ENCODE measurements at places on chromosomes 1 and 21.

DNA sequence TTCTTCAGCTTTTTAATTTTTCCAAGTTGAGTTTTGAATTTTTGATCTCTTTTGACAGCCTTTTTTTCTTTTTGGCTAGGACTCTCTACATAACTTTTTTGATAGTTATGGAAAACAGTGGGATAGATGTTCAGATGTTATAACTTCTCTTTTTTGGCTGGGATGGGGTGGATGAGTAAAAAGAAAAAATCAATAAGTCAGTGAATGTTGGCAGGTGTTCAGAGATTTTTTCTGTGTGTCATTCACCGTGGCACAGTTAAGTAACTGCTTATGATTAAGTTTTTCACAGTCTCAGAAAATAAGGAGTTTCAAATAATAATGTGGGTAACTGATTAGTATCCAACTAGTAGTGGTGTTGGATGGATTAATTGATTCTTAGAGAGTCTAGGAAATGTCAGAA lies 24.0 kb downstream of the HS2ST1 start:
- DNase-seq, result no peak

DNA sequence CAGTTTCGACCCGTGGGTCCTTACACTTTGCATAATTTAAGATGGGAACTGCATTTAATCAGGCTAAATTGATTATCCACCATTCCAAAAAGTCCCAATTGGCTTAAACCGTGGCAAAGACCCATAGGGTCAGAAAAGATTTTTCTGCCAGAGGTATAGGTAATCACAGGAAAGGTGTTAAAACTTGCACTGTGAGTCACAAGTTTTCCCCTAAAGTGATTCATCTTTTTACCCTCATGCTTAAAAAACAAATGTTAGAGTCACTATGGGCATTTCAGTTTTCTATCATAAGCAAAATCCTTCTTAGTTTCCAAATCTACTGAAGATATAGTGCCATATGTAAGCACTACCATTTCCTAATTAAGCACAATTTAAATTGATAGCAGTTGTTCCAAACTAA lies 1079.8 kb downstream of the ADGRL2 start:
- no peak for DNase-seq

DNA sequence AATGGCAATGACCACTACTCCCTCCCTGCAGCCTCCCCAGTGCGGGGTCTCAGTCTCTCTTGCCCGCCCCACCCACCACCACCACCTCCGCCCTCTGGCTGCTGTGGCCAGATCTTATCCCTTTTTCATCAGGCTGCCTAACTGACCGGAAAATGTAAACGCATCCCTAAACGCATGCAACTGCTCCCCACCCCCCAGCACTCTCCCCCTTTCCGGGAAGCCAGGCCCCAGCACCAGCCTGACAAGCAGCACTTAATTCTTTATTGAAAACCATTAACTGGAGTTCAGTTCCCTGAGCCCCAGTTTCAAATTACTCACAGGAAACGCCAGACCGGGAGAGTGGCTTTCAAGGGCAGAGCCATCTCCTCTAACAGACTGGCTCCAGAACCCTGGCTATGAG lies 147.7 kb downstream of the DMRTA2 start:
- DNase-seq, result no peak

DNA sequence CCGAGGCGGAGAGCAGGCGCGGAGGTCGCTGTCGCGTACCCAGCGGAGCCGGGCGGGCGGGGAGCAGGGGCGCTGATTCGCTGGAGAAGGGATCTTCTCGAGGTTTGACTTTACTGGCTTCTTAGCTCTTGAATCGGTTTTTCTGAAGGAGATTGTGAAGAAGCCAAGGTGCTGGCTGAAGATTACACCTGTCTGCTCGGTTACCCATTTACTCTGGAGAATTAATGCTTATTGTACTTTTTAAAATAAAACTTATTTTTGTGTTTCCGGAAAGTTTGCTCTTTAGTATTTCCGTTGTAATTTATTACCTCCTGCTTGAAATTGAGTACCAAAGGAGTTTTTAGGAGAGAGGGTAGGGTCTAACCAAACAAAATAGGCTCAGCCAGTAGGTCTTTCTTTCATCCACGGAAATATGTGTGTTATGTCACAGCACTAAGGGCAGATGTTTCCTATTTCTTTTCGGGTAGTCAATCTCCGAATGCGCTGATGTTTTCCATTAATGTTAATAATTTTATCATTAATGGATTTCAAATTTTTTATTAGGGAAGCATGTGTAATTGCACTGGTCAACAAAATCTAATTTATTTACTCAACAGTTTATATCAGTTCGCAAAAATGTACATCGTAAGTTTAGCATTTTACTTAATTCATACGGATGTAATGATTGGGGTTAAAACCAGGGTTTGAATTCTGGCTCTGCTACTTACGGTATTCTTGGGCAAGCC lies 510 bp upstream of the GNG5 start:
- no peak for DNase-seq

DNA sequence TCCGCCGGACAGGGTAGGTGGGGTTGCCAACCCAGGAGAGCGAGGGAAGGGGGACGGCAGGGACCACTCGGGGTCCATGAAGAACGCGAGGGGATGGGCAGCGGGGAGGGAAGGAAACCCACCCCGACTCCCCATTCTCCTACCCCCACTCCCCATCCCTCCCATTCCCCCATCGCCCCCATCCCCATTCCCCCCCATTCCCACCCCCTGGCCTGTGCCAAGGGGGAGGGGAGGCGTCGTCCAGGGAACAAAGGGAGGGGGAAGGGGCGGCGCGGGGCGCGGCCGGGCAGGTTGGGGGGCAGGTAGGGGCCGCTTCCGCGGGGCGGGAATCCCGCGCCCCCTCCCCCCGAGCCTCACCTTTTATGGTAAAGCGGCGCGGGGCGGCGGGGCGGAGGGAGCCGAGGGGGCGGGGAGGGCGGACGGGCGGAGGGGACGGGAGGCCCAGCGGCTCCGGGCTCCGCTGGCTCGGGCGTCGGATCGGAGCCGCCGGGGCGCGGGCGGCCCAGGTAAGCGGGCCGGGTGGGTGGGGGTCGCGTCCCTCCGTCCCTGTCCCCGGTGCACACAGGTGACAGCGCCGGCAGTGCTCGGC lies at the start of gene FBLIM1:
Gene FBLIM1, plus strand, starts transcription at position 453 of the 589 bp plus-strand sequence. CDS start 6,189 bp downstream, outside the sequence.
- DNase-seq, result no peak

DNA sequence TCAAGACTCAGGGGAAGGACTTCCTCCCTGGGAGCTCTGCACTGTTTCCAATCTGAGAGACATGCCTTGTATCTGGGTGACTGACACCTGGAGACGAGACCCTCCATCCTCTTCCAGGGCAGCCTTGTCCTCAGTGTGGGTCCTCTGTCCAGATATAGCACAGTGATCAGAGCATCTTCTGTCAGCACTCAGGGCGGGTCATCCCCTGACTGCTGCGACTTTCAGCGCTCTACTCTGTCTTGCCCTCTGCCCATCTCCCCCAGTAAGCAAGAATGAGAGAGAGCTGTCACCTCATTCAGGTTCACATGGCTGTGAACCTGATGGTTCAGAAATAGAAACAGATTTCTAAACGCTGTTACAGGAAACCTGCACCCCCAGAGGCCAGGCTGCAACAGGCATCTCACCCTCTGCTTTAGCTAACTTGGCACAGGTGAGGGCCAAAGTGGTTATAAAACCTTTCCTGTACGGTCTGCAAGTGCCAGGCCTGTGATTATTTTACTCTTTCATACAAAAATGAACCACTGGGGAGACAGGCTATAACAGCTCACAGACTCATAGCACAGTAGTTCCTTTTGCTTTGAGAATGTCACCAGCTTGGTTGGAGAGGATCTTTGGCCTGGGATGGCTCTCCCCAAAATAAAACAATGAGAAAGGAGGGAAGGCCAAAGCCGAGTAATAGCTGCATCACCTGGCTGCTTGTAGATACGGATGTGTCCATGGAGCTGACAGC lies 11.4 kb upstream of the TENT5C start:
- no peak for DNase-seq

DNA sequence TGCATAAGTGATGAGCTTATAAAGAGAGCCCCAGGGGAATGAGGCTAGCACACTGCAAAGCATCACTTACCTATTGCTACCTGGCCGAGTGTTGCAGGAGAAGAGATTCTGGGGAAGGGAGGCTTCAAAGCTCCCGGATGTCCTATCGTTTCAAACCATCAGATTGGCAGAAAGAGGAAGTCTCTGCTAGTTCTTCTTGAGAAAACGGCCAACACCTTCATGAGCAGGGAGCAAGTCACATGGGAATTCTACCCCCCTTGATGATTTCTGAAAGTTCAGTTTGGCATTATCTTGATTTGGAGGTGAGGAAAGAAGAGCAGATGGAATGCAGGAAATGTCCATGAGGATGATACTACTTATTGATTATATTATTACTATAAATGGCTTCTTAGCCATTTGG lies 16.2 kb downstream of the SYF2 start:
- no peak for DNase-seq

DNA sequence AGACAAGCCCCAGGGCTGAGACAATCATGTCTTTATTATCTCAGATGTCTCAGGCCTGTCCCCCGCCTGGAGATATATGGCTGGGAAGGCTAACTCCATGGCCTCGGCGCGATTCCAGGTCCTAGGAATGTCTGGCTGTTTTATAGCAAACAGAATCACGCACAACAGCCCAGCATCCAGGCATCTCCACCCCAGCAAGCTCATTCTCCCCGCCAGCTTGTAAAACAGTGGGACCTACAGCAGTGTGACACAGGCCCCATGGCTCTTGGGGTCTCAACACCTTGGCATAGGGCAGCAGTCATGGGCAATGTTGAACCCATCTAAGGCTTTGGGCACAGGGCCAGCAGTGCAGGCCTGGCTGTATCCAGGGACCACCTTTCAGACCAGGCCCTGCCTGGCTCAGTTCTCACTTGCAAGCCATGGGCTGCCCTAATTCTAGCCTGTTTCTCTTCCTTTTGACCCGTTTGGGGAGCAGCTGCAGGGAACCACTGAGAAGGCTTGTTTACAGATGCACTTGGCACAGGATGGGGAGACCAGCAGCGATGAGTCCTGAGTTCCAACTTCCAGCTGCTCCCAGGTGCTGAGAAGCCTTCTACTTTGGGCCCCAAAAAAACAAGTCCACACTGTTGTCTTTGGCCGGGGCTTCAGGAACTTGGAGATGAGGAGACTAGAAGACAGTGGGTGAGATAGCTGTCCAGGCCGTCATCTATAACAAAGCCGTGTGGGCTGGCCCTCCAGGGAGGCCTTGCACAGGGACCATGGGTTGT lies 34.4 kb downstream of the WNT4 start:
- no peak for DNase-seq

DNA sequence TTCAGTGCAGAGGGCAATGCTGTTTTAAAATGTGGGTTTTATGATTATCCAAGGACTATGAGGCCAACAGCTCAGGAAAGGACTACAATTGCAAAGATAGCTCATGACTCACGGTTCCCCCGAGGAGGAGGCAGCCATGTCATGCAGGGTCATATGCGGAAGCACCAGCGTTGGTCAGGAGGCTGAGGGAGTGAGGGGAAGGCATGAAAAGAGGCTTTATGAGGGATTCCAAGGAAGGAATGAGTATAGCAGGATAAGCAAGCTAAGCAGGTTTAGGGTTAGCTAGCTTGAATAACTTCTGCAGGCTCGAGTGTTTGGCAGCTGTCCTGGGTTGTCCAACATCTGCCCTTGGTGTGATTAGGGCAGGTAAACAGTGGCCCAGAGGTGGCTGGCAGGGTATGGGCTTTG lies 495.1 kb downstream of the SETD4 start:
- no peak for DNase-seq

DNA sequence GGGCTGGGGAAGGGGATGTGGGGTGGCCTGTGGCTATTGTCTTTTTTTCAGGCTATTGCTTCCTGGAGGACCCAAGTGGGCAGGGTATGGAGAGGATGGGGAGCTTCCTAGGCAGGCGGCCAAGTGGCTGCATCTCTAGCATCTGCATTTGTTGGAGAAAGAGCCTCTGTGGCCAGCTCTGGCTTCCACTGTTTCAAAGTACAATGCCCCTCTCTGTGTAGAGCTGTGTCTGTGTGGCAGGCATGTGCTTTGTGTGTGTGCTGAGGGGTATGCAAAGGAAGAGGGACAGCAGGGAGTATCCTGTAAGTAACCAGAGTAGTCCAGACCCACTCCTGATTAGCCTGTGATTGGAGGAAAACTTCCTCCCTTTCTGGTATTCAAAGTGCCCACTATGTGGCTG lies 40.6 kb downstream of the KCNA2 start:
- no peak for DNase-seq

- no peak for DNase-seq
Measured at GRCh38 chr1:213783893-213784292, 203.9 kb upstream of the PROX1 start.

DNA sequence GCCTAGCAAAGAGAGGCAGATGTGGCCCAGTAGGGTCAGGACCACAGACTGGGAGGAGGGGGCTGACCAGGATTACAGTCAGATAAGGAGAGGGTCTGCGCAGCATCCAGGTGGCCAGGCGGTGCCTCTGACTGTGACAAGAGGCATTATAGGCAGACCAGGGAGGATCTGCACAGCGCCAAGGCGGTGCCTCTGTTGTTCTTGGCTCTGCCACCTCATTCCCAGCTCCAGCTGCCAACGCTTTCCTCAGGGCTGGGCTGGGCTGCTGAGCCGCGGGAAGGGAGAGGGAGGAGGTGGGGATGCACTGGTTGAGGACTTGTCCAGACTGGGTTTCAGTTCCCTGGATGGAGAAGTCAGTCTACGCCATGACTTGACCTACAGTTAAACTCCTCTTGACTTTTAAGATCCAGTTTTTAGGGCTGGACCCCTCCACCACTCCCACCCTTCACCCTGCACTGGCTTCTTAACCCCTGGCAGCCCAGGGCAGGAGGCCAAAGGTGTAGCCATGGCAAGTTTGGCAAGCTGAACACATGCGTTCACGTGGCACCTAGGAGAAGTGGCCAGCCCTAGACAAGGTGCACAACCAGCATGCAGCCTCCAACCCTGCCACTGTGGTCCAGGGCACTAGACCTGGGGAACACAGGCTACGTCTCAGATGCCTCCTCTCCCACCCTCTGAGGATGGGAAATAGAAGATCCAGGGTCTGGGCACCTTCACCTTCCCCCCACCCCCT lies 4.5 kb upstream of the CRABP2 start:
- peak; percentile 93 for DNase-seq

- DNase-seq, result no peak
Measured at GRCh38 chr1:165695031-165695430, 3.3 kb downstream of the ALDH9A1 start.

DNA sequence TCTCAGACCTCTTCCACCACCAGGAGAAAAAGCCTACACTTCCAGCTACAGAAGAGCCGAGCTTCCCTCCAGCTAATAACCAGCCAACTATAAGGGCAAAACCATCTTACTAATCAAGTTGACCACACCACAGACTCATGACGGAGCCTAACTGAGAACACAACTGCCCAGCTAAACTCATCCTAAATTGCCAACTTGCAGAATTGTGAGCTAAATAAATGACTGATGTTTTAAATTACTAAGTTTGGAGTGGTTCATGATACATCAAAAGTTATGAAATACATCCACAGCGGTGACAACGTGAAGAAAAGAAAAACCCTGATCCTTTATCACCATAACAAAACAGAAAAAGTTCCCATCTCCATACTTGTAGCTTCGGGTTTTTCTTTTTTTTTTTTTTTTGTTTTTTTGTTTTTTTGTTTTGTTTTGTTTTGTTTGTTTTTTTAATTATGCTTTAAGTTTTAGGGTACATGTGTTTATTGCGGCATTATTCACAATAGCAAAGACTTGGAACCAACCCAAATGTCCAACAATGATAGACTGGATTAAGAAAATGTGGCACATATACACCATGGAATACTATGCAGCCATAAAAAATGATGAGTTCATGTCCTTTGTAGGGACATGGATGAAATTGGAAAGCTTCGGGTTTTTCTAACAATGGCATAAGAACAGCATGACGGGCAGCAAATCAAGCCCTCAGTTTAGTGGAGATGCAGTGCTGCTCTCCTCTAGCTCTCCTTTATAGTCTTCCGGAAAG lies 122.6 kb downstream of the PIGK start:
- no peak for DNase-seq

- peak; percentile 20 for DNase-seq
Measured at GRCh38 chr1:208271236-208271635, 27.1 kb upstream of the PLXNA2 start.

GRCh38 chr1:78663923-78664322 lies 14.3 kb downstream of the IFI44 start:
- no peak for DNase-seq
